Activated CD4-positive, alpha-beta T cell treated with anti-CD3 and anti-CD28 coated beads for 24 hours (primary cell): ENCODE measurements at places on chromosomes 11 and 22.
A peak's percentile ranks its signal among the peaks of the same experiment; 100 is the strongest.

DNA sequence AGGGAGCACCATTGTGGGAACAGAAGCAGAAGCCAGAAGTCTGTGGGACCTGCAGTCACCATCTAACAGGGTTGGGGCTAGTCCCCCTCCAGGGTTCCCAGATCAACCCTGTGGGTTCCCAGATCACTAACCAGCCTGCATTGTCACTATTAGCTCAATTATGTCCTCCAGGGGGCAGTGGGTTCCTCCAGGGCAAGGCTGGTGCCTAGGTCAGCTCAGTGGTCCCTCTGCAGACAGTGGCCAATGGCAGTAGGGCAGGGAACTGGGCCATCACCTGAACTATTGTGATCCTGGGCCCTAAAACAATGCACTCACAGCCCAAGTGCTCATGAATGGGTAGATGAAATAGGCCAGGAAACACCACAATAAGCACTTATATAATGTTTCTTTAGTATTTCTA lies 18.8 kb upstream of the PRSS23 start:
- DNase-seq = no peak

DNA sequence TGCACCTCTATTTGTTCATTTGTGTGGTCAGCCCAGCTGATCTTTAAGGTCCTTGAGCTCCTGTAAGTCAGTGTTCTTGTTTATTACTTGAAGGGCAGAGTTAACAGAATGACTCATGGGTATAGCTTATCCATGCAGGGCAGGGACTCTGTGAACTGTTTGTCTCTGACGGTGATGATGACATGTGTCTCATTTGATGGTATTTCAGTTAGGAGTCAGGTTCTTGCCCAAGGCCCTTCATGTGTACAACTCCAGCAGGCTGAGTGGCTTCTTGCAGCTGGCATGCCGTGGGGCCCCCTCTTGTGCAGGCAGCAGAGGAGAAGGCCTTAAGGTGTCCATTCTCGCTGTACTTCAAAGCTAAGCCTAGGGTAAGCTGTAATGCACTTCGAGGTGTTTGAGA lies 165.1 kb downstream of the DBX1 start:
- DNase-seq = no peak

- no peak for DNase-seq
These were observed 12.7 kb downstream of the MAP6 start for GRCh38 chr11:75656044-75656727.

- no peak for DNase-seq
These were observed 2.4 kb upstream of the THRSP start for GRCh38 chr11:78061088-78061920.

DNA sequence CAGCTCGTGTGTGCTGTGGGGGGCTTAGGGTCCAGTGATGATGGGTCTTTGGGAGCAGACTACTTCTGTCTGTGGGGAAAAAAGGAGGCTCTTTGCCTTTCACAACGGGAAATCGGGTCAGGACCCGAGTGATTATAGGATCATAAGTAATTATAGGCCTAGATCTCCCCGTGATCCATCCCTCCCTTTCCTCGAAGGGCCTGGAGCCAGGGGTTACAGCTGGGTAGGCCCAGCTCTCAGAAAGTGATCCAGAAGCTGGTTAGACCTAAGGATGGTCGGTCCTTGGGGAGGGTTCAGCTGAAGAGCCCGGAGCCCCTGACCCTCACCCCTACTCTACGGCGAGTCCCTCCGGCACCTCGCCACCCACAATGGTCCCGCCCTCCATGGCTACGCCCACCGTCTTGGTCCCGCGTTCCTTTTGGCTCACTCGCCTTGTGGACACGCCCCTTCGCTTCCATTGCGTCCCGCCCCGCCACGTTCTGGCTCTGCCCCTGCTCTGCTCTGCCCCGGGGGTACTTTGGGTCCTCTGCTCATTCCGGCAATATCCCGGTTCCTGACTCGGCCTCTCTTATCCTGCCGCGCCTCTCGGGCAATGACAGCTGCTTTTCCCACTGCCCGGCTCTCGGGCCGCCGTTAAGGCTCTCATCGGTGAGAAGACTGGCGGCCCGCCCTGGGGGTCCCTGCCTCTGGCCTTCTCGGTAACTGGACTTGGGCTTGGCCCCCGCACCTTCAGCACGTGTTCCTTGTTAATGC lies 5.0 kb downstream of the IGSF22 start:
- peak; percentile 76 for DNase-seq

DNA sequence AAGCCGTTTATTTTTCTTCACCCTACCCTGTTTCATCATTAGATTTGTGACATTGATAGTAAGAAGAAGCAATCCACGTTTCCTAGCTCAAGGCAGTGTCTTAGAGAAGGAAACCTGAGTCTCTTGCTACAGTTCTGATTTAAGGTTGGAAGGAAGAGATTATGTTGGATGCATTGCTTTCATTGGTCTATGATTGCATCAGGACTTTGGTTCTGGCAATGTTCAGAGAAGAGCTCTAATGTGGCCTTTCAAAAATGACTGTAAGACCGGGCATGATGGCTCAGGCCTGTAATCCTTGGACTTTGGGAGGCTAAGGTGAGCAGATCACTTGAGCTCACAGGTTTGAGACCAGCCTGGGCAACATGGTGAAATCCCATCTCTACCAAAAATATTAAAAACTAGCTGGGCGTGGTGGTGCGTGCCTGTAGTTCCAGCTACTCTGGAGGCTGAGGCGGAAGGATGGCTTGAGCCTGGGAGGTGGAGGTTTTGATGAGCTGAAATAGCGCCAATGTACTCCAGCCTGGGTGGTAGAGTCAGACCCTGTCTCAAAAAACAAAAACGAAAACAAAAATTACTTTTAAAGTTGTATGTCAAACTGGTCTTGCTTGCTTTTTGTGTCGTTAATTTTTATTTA lies 4.1 kb downstream of the NUCB2 start:
- DNase-seq = no peak

GRCh38 chr22:20975541-20976290 lies 6.4 kb upstream of the LZTR1 start:
- no peak for DNase-seq

GRCh38 chr11:37896016-37896415 lies 1298.0 kb upstream of the RAG2 start:
- DNase-seq = no peak

DNA sequence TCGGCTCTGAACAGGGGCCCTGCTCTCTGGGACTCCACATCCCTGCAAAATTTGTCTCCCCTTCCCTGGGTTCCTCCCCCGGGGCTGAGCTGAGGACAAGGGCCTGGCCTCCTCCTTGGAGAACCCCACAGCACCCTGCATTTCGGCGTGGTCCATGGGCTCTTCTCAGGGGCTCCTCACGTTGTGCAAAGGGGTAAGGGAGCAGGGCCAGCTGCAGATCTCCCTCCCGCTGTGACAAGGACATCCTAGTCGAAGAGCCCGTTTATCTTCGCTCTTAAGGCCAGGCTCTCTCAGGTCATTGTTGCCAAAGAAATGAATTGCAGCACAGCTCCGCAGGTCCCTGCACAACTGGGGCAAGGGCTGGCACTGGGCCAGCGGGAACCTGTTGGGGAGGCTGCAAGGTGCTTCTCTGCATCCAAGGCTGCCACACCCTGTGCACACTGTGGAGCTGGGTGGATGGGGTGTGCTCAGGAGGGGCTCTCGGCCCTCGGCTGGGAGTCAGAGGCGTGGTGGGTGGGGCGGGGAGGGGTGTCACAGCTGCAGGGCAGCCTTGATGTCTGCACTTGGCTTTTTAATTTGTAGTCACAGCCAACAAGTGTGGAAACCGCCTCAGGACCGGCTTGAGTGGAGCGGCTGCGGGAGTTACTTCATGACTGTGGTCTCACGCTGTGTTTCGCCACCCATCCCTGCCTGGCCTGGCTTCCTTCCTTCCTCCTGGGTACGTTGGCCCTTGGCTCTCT lies 26.6 kb upstream of the SEPTIN5 start:
- no peak for DNase-seq

GRCh38 chr11:115453693-115454490 lies 50.3 kb downstream of the CADM1 start:
- no peak for DNase-seq

GRCh38 chr11:35045236-35045820 lies 93.6 kb upstream of the CD44 start:
- DNase-seq = no peak

GRCh38 chr22:26894766-26895485 lies 237.5 kb downstream of the MIAT start:
- DNase-seq = no peak

- DNase-seq = no peak
These were observed 9.7 kb downstream of the MRGPRF start for GRCh38 chr11:69003301-69003865.

GRCh38 chr11:61293867-61294716 lies 1.0 kb downstream of the VWCE start:
- DNase-seq = no peak

DNA sequence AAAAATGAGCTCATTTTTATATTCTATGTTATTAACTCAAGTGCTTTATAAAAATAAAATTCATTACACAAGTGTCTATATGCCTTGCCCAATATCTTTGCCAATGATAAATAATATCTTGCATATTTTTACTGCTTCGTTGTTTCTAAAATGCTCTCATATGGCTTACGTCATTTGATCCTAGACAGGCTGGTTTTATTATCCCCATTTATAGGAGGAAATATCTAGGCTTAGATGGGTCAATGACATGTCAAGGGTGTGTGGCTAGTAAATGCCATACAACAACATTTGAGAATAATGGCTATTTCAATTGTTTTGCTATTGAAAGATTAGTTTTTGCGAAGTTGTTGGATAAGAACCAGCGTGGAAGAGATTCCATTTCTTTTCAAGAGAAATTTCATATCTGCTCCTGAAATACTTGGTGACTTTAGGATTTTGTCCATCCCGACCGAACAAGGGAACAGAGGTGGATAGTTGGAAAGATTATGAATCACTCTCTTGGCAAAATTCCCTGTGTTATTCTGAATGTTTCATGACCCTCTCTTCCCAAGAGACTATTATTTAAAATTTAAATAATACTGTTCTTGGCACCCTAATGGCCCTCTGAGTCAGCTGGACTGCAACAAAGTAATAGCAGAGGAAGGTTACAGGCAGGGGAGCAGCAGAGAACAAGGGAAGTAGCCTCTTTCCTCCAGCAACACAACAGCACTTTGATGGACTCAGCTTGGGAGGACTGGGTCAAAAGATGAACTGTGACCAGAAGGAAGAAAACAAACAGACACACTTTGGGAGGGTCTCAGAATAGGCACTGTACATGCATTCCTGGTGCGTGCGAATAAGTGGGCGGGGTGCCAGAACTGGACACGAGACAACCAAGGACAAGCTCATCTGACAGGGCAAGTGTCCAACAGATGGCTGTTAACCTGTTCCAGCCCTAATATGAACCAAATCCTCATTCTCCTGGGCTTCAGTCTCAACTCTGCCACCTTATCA lies 94.5 kb downstream of the ME3 start:
- DNase-seq = no peak

- DNase-seq = no peak
These were observed 119.1 kb upstream of the MTNR1B start for GRCh38 chr11:92850296-92850826.

- DNase-seq = no peak
These were observed 45.0 kb downstream of the SMCO4 start for GRCh38 chr11:93498161-93498560.

DNA sequence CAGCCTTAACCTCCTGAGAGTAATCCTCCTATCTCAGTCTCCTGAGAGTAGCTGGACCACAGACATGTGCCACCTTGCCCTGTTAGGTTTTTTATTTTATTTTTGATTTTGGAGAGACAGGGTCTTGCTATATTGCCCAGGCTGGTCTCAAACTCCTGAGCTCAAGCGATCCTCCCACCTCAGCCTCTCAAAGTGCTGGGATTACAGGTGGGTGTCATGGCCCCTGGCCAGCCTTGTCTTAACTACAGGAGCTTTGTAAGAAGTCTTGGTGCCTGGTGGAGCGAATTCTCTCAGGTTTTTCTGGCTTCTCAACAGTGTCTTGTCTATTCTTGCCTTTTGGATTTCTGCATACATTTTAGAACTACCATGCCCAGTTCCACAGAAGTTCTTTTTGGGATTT lies 546.4 kb downstream of the TBC1D22A start:
- no peak for DNase-seq

- DNase-seq = no peak
These were observed 40.5 kb downstream of the GGTLC2 start for GRCh38 chr22:22684580-22685561.

GRCh38 chr22:44201665-44202064 lies 20.9 kb downstream of the PARVG start:
- no peak for DNase-seq

DNA sequence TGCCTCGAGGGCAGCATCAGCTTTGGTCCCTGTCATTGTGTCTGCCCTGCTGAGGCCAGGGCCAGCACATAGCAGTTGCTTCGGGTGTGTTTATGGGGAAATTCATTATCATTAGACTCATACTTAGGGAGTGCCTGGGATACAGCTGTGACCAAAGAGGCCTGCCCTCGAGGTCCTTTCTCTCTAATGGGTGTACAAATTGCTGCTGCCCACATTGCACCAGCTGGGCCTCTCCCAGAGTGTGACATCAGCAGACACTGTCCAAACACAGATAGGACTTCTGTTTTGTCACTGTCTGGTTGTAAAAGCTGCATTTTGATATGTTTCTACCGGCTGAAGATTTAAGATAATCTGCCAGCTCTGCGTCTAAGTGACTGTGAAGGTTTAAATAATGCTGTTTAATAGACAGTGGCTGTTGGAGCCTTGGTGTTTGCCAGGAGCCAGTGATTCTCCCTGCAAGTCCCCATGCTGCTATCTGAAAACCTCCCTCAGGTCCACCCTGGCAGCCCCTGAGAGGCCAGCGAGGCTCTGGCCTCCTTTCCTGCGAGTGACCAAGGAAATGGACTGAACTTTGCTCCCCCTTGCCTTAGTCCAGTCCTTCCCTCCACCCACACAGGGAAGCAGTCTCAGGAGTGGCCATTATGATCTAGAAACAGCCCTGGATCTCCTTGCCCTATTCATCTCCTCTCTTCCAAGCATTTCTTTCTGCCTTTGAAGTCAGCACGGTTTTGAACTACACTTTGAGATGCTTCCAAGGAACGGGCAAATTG lies 505.2 kb downstream of the TBC1D22A start:
- DNase-seq = no peak

DNA sequence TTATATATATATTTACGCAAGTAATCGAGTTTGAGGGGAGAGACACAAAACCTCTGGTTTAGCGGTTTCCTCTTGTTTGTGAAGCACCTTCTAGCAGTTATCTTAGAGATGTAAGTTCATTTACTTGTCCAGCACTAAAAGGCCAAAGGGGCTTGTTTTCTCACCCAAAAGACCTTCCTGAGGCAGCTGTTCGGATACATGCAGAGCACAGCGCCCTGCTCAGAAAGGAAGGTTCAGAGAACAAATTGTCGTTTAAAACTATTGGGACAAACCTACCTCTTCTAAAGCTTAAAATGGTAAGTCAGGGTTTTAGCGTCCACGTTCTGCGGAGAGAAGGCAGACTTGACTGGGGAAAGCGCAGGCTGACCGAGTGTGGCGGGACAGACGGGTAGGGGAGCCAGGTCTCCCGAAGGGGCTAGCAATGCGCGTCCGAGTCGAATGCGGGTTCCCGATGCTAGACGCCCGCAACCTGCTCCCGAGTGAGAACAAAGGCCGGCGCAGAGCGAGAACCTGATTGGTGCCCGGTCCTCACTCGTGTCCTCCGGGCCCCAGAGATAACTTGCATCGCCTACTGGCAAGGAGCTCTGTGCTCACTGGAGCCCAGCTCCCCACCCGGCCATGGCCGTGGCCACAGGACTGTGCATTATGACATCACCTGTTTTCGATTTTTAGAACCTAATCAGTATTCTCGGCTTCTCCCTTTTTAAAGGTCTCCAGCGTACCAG lies 1.0 kb upstream of the SESN3 start:
- no peak for DNase-seq
